ENCODE measurements at places on chromosomes 6 and 20.

GRCh38 chr6:84516154-84516553, 248.2 kb downstream of the TBX18 start:
- DNase-seq: no peak

DNA sequence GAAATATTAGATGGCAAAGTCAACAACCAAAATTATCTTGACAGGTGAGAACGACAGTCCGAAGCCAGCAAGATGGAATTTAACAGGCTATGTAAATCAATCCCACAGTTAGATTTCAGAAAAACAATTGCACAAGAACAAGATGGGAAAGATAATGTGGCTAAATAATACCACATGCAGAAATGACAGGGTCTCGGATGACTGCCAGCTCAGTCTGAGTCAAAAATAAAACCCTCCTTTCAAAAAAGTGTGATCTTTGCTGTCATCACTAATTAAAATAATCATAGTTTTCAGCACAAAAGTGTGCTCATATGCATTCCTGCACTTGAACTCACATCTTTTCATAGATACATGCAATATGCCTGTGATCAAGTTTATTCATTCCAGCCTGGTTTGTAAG, 25.9 kb downstream of the FOXQ1 start:
- no peak for DNase-seq

GRCh38 chr6:5471044-5471443, 209.7 kb downstream of the FARS2 start:
- DNase-seq: peak; percentile 16

GRCh38 chr6:123715006-123715863, 78.5 kb upstream of the TRDN start:
- no peak for DNase-seq
